ENCODE measurements at places on chromosomes 2 and 18.

DNA sequence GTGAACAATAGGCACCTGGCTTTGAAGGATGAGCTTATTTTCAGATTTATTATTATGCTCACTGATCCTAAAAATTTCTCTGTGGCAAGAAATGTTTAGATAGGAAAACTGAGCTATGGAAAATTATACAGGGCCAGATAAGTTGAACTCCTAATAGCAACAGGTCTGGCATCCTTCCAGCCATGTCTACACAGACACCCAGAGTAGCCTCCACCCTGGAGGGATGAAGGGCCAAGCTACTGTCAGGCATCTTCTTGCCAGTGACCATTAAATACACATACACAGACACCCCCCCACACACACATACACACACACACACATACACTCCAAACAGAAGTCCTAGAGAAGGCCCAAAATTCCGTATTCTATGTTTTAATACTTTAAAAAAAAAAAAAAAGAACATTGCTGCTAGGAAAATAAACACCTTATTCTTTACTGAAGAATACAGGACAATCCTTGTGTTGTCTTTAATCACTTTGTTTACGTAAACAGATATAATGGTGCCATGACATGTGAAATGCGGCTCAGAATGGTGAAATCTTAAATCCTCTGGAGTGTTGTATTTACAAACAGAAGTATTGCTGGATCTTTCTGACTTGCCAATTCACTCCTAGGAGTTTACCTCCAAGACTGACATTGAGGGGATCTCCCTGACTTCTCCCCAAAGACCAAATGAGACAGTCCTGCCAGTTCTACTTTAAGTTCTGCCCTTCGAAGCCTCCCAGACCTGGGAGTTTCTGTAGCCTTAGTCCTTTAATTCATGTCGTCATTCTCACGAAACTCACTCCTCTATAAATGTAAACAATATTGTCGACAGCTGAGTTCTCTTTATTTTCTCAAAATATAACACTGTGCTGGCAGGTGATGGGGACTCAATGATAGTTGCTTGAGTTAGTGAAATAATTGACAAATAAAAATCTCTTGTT lies 163.1 kb downstream of the ANTXR1 start:
- no peak for DNase-seq

GRCh38 chr2:51994123-51994763 lies 962.3 kb upstream of the NRXN1 start:
- DNase-seq, result no peak

GRCh38 chr2:172381275-172382027 lies 45.9 kb upstream of the ITGA6 start:
- DNase-seq, result no peak

DNA sequence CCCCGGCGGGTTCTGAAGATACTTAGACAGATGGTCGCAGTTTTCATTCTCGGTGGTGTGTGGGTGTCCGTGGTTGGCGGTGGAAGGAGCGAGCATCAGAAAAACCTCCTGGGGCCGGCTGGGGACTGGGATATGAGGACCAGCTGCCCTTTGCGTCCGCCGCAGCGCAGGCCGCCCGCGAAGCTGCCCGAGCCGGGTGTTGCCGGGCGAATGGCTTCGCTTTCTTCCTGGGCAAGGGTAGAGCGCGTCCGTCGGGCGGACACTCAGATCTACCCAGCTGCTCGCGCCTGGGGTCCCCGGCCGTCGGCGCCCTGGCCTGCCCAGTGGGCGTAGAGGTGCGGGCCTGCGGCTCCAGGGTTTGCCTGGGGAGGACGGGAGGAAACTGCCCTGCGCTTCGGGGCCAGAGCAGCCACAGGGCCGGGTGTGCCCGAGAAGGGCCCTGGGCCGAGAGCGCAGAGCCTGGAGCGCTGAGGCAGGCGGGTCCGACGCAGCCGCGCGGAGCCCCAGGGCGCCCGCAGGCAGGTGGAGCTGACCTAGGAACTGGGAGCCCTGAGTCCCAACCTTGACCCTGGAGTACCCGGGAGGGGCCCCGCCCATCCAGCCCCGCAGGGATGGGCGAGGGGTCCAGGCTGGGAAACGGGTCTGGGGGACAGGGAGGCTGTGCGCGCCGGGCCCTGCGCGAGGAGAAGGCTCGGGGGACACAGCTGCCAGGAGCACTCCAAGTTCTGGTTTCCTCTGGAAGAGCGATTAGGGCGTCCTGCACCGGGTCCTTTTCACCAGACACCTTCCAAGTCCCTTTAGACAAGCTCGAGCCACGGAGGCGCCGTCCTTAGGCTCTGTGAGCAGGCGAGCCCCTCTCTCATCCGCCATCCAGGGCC lies 1.3 kb downstream of the TWIST2 start:
- no peak for DNase-seq

DNA sequence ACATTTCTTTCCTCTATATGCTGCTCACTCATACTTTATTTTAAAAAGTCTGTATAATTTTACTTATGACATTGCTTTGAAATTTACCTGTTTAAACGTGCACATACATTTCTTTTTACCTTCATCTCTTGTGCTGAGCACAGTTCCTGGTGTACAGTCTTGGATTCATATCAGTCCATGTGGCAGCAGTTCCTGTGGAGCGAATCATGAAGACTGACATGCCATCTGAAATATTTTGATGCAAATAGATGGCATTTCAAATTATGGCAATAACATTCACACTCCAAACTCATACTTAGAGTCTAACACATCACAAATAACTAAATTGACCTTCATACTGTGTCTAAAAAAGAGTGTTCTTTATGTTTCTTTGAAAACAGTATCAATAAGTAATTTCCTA lies 90.3 kb upstream of the CDH2 start:
- DNase-seq, result no peak

DNA sequence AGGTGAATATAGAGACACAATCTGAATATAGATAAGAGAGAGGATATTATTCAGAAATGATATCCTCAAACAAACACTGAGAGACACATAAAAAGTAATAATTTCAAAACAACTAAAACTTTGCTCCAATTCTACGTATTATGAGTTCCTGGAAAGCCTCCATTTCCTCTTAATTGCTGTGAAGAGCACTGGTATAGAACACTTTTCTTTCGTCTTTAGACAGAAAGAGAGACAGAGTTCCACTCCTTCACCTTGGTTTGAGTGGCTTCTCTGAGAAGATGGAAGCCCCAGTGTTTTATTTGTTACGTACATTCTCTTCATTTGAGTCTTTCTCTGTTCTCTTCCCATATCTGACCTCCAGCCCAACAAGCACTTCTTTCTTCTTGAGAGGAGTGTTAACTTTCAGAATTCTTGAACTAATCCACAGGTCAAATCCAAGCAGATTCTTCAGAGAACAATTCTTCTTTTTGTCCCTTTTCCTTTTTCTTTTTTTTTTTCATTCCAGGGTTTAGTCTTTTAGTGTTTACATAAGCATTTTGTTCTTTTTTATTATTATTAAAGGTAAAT lies 6.4 kb upstream of the PIK3C3 start:
- no peak for DNase-seq

- peak; percentile 67 for DNase-seq
Observed at GRCh38 chr2:105795575-105795934, 50.8 kb downstream of the NCK2 start.

DNA sequence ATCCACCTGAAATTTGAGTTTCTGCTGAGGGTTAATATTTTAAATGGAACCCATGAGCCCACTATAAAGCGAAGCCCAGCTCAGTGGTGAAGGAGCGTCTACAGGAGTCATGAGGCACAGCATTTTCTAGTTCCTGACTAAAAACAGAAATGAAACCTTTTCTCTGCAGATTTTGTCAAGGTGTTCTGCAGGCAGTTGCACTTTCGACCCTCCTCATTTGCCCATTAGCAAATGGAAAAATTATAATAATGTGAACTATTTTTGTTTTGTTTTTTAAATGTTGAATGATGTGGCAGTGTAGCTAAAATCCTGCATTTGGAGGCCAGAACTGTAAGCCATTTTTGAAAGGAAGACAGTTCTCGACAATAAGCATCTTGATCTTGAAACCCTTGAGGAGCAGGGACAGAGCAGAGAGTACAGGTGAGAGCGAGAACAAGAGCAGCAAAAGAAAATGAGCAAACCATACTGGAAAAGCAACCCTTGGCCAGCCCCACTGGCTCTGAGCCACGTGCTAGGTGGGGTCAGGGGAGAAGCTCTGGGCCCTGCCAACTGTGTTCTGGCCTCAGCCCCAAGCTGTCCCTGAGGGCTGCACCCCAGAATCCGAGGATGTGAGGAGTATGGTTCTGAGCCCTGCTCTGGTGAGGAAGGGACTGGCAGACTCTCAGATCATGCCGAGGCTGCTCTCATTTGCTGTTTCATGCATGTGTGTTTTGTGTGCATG lies 26.4 kb upstream of the COPS8 start:
- no peak for DNase-seq

- DNase-seq, result no peak
Observed at GRCh38 chr2:181231886-181232621, 225.1 kb upstream of the ITGA4 start.

DNA sequence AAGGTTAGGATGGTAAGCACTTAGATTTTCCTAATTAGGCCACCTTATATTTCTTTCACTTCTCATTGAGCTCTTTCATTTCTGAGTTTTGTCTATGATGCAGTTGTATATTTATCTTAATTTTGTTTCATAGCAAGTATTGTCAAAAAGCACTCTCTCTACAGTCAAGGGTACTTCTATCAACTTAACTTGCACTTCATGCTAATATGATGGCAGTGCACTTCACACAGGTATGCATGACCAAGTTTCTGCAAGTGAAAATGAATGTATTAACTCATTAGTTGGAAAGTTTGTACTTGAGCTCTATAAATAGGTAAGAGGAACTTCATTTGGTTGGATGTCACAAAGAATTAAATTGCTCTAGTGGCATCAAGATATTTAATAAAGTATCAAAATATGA lies 51.5 kb upstream of the CDH19 start:
- DNase-seq, result no peak

DNA sequence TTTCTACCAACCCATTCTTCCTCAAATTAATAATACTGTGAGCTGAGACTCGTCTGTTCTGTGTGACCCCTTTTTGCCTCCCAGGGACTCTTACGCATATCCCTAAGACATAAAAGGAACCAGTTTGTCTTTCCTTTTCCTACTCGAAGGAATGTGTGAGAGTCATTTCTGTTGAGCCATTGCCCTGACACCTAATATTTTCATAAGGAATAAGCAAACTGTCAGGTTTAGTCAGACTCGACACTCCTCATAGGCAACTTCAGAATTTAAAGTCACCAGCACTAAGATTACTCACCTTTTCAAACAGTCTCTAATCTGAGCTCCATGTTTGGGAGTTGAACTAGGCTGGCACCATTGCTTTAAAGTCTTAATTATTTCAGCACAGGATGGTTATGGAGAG lies 305.5 kb downstream of the IKZF2 start:
- DNase-seq, result no peak

GRCh38 chr2:130829015-130829414 lies 7.7 kb upstream of the ARHGEF4 start:
- no peak for DNase-seq

- no peak for DNase-seq
Observed at GRCh38 chr18:79496237-79496977, 100.7 kb downstream of the NFATC1 start.

DNA sequence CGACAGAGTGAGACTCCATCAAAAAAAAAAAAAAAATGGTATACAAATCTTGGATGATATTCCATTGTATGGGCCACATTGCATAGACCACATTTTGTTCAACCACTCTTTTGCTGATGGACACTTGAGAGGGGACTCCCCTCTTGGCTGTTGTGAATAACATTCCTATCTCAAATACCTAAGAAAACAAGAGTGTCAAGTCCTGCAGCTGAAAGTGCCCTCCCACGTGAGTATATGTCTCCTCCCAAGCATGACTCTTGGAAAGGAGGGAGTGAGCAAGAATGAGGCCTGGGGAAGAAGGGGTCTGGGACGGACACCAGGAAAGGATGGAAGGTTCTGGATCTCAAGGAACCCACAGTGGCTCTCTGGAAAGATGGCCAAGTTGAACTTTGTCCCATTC lies 36.0 kb upstream of the NPAS2 start:
- no peak for DNase-seq

- DNase-seq, result no peak
Observed at GRCh38 chr2:100983684-100984310, 18.3 kb upstream of the RPL31 start.

DNA sequence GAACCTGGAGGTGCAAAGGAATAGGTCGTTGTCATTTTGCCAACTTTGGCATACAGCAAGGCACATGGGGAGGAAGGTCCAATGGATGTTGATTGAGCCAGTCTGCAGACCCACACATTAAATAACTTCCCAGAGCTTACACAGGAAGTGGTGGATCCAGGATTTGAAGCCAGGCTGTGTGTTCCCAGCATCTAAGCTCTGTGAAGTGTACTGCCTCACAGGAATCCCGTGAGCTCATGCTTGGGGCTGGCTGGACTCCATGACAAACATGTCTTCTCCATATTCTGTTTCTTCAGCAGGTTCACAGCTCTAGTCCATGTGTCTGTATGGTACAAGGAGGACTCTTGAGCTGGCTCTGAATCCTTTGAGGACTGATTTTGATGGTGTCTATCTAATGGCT lies 63.9 kb downstream of the KLHL29 start:
- DNase-seq, result no peak

GRCh38 chr18:78410094-78410786 lies 569.4 kb upstream of the SALL3 start:
- no peak for DNase-seq

- DNase-seq, result no peak
Observed at GRCh38 chr2:173940208-173941020, 24.8 kb downstream of the SP3 start.

DNA sequence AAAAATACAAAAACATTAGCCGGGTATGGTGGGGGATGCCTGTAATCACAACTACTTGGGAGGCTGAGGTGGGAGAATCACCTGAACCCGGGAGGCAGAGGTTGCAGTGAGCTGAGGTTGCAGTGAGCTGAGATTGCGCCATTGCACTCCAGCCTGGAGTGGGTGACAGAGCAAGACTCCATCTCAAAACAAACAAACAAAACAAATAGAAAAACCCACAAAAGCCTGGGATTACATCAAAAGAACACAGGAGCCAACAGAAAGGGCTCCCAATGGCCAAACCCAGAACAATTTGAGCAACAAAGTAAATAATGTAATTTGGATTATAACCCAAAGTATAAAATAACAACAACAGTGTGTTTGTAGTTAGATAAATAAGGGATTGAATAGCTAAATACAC lies 159.8 kb downstream of the UXS1 start:
- DNase-seq, result no peak

- no peak for DNase-seq
Observed at GRCh38 chr2:128630974-128631697, 312.5 kb upstream of the HS6ST1 start.

GRCh38 chr2:54755641-54756326 lies 32.3 kb downstream of the EML6 start:
- DNase-seq, result no peak

Data from CD4-positive, alpha-beta T cell treated with Interleukin-6 for 4 hours (primary cell).